HS-5 (cell line): ENCODE measurements at places on chromosomes 6 and 20.

DNA sequence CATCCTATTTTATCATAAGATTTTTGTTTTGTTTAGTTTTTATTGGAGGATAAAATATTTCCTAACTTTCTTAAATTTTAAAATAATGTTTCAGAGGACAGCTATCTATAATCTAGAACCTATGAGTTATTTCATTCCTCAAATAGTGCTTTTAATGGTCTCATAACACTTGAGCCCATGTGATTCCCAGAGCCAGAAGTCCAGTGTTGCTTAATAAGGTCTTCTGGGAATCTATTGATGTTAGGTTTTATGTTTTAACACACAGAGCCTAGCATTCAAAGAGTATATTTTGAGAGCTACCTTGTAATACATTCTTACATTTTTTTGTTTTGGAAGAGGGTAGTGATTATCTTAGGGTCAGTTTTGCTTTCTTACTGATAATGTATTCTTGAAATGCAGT, 200.2 kb downstream of the CENPW start:
- no peak for DNase-seq

DNA sequence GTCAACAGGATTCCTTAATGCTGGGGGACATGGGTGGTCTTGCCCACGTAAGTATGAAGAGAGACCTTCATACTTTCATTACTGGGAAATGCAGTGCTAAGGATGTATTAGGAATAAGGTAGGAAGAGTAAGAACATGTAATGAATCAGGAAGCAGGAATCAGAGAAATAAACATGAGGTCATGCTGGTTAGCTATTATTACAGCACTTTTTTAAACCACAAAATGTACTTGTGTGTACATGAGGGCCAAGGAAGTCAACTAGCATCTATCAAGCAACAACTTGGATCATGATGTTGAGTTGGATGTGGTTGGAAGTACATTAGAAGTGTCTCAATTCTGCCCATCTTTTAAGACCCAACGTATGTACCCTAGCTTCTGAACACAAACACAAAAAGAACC, 63.5 kb upstream of the E2F3 start:
- no peak for DNase-seq

- DNase-seq, result no peak
Measured at GRCh38 chr20:2888224-2888955, 15.1 kb downstream of the PTPRA start.

GRCh38 chr6:76942203-76942966, 520.9 kb downstream of the HTR1B start:
- DNase-seq, result no peak

DNA sequence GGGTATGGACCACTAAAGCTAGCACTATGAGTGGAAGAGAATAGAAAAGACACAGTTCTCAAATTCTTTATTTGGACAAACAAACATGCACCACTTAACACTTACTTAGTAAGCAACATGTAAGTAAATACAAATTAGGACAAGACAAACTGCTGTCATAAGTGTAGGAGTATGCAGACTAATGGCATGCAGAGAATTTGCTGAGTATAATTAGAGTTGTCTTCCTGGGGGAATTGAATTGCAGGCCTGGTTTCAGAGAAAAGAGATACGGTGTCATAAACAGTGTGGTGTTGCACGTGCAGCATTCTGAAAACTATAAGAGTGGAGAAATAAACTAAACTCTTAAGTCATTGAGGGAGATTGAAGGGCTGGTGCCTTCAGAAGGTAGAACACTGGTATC, 125.2 kb upstream of the EYA4 start:
- DNase-seq, result no peak

GRCh38 chr20:12557224-12557623, 451.5 kb upstream of the SPTLC3 start:
- no peak for DNase-seq

- no peak for DNase-seq
Measured at GRCh38 chr6:16803294-16804200, 42.3 kb upstream of the ATXN1 start.

DNA sequence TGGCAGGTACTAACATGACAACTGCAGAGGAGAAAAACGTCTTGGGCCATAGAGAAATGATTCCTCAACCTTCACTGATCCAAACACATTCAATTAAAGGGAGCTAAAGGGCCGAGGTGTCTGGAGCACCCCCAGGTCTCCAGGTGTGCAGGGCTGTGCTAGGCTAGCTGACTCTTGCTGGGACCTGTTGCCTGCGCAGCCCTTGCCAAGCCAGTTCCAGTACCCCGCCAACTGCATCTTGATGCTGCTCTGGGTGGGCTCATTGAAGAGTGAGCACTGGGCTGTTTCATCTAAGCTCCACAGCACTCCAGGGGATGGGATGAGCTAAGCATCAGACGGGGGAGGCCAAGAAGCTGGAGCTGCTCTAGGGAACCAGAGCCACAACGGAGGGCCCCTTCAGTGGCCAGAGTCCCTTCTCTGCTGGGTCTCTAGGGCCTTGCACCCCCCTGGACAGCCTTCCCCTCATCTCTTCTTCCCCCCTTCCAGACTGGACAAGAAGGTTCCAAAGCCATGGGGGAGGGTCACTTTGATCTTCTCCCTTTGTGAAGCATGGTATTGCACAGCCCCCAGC, 15.9 kb downstream of the LEMD2 start:
- no peak for DNase-seq

DNA sequence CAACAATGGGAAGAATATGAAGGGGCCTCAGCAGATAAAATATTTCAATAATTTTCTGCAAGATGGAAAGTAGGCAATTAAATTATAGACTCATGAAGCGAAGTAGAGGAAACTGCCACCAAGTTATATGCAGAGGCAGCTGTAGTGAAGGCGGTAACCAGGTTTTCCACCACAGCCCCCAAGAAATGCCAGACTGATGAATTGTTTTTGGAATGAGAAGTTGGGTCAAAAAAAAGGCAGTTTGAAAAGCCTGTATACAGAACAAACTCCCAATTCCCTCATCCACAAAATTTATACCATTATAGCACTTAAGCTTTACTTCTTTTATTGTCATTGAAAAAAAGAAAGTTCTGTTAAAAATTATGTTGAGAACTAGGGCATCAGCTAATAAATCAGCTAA, 45.3 kb downstream of the ELOVL4 start:
- DNase-seq, result no peak

GRCh38 chr6:5132731-5133130, 47.6 kb downstream of the PPP1R3G start:
- no peak for DNase-seq

DNA sequence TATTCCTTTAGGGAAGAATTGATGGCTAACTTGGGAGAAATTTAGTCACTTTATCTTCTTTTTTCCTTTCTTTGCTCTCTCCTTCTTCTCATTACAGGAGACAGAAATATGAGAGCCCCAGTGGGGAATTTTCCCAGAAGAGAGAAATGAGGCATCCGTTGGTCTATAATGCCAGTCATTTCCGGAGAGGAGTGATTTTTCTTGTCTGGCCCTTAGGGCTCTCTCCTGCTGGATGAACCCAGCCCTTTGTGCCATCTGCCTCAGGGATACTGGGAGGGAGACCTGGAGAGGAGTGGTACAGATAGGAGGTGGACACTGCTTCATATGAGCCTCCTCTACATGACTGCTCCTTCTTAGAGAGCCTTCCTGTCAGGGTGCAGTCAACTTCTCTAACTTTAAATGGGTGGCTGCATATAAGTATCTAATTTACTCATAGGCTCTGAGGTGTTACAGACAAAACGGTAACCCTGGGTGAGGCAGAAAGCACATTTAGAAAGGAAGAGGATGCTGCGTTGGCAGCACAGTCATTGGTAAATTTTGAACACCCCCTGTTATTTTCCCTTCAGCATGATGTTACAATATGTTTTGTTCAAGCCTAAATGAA, 21.9 kb downstream of the RIMS1 start:
- DNase-seq, result no peak

DNA sequence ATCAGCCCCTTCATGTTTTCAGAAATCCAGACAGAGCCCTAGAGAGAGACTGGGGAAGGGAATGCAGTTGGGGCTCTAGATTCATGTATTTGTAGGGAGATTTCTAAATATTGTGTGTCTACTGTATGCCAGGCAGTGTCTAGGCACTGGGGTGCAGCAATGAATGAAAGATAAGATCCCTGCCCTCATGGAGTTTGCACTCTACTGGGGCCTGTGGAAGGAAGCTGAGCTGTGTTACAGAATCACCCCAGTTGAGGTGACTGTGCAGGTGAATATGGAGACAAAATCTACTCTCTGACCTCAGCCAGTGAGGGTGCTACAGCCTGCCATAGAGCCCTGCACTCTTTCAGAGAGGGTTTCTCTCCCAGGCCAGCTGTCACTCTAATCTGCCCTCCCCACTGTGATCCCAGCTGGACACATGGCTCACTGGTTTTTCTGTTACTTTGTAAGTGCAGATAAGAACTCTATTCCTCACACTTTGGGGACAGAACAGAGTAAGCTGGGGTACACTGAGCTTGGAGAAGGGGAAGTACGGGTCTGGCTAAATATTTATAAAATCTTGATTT, 69.2 kb upstream of the E2F3 start:
- DNase-seq, result no peak

DNA sequence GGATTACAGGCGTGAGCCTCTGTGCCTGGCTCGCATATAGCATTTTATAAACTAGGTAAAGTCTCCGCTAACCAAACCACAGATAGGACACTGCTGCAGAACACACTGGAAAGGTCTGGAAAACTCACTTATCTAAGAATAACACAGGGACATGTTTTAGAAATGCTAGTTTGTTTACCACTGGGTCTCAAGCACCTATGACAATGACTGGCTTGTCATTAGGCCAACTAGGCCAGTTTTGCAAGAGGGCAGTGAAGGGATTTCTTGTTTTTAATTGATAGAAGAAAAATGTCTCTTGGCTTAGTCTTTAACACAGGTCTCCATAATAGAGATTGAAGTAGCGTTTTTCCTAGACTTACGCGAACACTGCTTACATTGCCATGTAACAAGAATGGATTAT, 201.4 kb downstream of the TMEM242 start:
- no peak for DNase-seq

- peak; percentile 32 for DNase-seq
Measured at GRCh38 chr20:36097337-36098151, 57.0 kb upstream of the EPB41L1 start.

- DNase-seq, result no peak
Measured at GRCh38 chr6:158627168-158627939, 17.2 kb downstream of the DYNLT1 start.

- DNase-seq, result no peak
Measured at GRCh38 chr6:30006170-30007131, 54.6 kb upstream of the POLR1H start.

DNA sequence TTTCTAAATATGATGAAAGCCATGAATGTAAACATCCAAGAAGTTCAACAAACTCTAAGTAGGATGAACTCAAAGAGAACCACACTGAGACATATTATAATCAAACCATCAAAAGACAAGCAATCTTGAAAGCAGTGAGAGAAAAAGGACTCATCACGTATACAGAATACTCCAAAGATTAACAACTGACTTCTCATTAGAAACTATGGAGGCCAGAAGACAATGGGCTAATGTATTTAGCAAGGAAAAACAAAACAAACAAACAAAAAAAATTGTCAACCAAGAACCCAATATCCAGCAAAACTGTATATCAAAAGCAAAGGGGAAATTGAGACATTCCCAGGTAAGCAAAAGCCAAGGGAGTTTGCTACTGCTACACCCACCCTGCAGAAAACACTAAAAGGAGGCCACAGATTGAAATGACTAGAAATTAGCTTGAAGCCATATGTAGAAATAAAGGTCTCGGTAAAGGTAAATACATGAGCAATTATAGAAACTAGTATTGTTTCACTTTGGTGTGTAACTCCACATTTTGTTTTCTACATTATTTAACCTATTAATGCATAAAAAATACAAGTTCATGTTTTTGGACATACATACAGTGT, 301.1 kb upstream of the QKI start:
- no peak for DNase-seq
